ENCODE measurements at places on chromosomes 5 and 9.

- DNase-seq, result no peak
Measured at GRCh38 chr9:115106001-115106400, 12.0 kb downstream of the TNC start.

DNA sequence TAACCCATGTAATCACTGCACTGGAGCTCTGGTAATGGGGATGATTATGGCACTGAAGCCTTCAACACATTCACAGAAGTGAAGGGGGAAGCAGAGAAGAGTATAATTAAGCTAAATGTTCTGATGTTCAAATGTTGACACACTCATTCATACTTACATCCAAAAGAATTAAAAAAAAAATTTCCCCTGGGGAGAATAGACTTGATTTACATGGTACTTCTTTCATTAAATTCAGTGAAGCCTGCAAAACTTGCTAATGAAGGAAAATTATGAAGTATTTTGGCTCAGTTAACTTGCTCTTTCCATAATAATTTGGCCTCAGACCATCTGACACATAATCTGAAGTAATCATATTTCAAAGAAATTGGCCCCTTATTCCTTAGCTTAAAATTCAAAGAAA lies 428.8 kb downstream of the SH3GL2 start:
- no peak for DNase-seq

GRCh38 chr9:27473111-27473529 lies 51.0 kb upstream of the IFNK start:
- no peak for DNase-seq

- no peak for DNase-seq
Measured at GRCh38 chr5:149679876-149680809, 50.0 kb upstream of the PPARGC1B start.

DNA sequence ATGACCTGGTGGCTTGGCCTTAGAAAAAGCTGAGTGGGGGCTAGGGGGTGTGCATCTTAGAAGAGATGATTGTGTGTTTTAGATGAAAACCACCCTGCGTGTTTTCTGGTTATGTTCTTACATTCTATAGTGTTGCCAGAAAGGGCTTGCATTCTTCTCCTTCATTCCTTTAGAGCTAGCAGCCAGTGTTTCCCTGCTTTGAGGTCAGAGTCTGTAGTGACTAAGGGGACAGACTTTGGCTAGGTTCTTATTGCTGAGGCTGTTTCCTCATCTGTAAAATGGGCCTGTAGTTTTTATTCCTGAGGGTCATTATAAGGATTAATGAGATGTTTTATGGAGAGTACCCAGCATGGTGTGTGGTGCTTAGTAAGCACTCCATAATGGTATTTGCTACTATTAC lies 6.4 kb downstream of the MAST4 start:
- DNase-seq, result no peak

DNA sequence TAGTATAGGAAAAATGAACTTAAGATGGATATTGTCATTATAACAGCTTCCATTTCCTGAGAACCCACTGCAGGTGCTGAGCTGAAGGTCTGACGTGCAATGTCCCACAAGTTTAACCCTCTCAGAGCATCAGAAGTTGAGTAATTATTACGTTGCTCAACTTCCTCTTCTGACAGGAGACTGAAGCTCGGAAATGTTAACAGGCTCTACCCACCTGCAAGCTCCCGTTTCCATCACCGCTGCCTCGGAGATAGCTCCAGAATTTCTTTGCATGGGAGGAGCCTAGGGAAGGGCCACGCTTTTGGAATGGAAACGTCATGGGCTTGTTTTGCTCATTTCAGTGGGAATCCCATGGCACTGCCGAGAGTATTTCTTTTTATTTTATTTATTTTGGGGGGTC lies 1.0 kb upstream of the NTMT1 start:
- no peak for DNase-seq

DNA sequence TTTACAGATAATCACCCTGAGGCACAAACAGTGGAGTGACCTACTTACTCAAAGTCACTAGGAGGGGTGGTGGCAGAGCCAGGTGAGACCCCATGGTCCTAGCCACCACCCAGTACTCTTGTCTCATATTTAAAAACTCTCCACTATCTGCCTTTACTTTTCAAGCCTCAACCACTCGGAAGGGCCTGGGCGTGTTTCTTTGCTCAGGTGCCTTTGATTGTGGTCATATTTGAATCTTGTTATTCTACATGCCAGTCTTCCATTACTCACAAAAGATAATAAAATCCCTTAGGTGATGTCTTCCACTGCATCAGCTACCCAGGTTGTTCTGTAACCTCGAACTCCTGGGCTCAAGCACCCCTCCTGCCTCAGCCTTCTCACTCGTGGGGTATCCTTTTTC lies 20.7 kb upstream of the TRIM36 start:
- no peak for DNase-seq

GRCh38 chr9:5269249-5269715 lies 35.2 kb downstream of the RLN2 start:
- DNase-seq, result no peak

- DNase-seq, result no peak
Measured at GRCh38 chr5:167319243-167319642, 972.2 kb upstream of the WWC1 start.

- DNase-seq, result no peak
Measured at GRCh38 chr5:15799014-15799413, 299.0 kb downstream of the FBXL7 start.

DNA sequence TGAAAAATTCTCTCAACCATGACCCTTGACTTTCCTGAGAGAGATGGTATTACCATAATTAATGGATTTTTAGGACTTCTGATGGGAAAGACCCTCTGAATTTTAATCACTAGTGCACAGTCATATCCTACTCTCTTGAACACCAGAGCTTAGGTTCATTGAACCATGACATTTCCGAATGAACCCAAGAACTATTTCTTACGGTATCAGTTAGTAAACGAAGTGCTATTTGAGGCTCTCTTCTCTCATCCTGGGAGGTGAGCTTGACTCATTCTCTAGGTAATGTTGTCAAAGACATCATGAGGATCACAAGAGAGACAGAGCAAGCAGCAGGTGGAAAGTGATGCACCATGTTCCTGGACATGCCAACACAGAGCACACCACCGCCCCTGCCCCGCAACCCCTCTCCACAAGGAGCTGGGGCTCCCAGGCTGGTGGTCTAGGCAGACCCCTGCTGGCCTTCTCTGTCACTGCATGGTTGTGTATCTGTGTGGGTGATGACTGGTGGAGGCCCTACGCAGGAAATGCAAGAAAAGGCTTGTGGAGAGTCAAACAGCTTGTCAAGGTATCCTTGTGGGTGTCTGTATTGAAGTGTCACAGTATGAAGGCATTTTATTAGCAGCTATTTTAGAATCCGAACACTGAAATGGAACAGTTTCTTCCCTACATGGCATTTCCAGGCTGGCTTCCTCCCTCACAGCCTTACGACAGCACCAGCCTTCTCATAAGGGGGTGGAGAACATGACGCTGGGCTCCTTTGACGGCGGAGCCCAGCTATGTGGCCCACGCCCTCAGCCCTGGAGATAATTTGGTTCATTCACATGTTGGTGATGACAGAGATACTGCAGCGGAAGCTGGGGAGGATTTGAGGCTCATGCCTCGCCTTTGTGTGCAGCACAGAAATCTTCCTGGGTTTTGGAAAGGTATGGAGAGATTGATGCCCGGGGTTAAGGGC lies 297.6 kb downstream of the NTRK2 start:
- DNase-seq, result no peak

DNA sequence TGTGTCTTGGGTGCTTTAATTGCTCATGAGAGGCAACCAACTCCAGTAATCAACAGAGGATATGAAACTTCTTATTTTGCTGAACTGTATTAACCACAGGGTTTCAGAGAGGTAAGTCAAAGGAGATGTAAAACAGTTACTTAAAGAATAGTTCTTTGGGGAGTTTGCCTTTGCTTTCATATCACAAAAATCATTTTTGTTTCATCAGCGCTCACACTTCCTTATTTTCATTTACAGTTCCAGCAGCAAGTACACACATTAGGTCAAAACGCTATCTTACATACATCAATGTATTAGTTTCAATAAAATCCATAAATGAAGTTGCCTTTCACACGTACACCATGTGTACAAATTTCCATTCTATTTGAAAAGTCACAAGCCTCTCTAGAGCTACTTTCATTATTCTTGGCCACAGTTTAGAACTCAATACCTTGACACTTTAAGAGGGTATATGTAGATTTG lies 50.1 kb downstream of the ST8SIA4 start:
- no peak for DNase-seq

GRCh38 chr9:116471093-116471906 lies 215.8 kb upstream of the TRIM32 start:
- no peak for DNase-seq

- no peak for DNase-seq
Measured at GRCh38 chr5:133319905-133320520, 268.2 kb downstream of the HSPA4 start.

GRCh38 chr5:101838435-101838834 lies 457.6 kb downstream of the SLCO4C1 start:
- no peak for DNase-seq

GRCh38 chr9:79809931-79810330 lies 238.2 kb downstream of the TLE4 start:
- DNase-seq, result no peak

GRCh38 chr5:54795284-54795683 lies 190.1 kb downstream of the ESM1 start:
- DNase-seq, result no peak

DNA sequence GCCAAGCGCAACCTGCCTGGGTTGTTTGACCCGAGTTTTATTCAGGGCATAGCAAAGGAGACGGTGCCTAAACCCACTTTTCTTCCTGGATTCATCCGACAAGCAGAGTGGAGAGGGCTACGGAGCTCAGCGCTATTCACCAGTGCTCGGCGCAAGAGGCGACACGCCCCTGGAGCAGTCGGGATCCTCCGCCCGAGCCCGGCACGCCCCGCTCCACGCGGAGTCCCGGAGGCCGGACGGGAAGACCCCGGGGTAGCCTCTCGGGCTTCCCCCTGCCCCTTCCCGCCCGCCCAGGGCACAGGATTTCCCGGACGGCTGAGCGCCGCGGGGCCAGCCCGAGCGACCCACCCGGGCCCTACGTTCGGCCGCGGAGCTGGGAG lies 427 bp downstream of the SERINC5 start:
- DNase-seq, result no peak

GRCh38 chr5:22734907-22735306 lies 118.2 kb downstream of the CDH12 start:
- no peak for DNase-seq

GRCh38 chr9:83981126-83981871 lies 694 bp downstream of the RMI1 start:
- DNase-seq, result no peak

DNA sequence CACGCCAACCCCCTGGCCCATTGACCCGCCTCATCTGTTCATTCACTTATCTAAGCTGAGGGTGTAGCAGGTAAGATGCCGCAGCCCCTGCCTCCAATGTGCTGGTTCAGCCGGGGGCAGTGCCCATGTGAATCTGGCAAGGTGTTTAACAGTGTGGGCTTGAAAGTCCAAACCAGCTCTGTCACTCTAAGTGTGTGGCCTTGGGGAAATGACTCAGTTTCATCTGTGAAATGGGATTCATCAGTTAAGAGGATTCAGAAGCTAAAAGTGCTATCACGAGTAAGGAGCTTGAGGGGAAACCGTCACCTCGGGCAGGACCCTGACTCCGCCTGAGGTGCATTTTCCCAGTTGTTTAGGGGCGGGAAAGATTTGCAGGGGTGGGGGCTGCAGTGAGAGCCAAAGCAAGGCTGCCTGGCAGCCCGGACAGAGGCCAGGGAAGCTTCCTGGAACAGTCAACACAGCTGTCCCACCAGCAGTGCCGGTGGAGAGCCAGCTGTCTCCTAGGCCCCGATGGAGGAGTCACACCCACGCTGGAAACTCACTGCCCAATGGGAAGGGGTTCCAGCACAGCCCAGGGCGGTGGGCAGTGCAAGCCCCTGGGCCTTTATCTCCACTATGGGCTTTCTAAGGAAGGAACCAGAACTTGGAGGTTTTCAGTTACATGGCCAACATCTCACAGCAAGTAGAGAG lies 9.7 kb upstream of the URM1 start:
- DNase-seq, result no peak
